ENCODE measurements at places on chromosomes 6 and 20.

DNA sequence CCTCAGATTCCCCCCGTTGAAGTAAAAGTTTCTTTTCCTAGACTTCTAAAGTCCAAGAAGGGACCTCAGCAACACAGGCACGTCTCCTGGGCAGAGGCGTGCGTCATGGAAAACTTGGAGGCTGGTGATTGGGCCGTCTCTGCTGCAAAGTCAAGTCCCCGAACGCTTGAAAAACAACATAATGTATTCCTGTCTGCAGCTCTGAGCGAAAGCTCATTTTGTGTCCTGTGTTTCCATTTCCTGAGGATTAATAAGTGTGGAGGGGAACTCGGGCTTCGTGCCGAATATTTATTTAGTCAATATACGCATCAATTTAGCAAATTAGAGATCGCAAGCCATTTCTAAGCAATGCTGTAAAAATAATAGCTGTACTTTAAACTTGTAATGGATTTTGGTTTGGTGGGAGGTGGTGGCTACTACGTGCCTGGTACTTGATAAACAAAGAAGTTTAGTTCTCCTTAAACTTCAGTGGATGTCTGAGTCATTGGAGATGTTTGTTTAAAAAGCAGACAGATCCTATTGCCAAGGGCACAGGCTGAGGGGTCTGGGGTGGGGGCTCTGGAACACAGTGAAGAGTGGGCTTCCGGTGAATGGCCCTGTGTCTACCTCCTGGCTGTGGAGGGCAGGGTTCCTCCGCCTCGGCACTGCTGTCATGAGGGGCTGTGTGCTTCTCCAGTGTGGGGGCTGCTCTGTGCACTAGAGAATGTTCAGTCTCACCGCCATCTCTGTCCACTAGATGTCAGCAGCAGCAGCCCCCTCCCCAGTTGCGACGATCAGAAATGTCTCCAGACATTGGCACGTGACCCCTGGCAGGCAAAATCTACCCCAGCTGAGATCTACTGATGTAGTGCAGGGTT lies 21.8 kb downstream of the PCK1 start:
- DNase-seq: no peak

DNA sequence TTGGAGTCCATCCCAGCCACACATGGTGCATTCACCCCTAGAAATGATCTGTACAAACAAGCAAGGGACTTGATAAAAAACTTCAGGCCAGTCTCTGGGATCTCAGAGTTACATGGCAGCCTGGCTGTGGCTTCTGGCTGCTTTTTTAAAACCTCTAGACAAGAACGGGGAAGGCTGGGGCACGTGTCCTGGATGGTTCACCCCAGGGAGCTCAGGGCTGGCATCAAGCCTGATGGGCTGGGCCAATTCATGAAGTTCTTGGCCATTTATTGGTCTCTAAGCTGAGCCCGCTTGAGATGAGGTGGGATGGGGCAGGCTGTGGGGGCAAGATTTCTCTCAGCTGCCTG lies 10.4 kb upstream of the ZFAND3 start:
- peak; percentile 60 for DNase-seq

DNA sequence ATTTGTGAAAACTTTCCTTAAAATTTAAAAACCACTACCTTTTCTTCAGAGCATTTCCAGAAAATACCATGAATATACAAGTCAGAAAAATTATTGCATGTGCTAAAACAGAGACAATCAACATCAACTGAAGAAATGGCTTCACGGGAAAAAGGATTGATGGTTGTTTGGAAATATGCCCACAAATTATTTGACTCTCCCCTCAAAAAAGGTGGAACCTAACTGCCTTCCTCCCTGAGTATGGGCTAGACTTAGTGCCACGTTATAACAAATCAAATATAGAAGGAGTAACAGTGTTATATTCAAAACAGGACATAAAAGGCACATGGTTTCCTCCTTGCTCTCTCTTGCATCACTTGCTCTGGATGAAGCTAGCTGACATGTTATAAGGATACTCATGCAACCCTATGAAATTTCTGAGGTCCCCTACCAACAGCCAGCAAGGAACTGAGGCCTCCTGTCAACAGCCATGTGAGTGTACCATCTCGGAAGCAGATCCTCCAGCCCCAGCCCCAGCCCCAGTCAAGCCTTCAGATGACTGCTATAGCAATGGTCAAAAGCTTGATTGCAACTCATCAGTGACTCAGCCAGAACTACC lies 8.4 kb downstream of the BTBD9 start:
- DNase-seq: no peak

GRCh38 chr6:160088069-160088783 lies 33.4 kb upstream of the SLC22A1 start:
- DNase-seq: peak; percentile 95

- no peak for DNase-seq
These were observed 92.9 kb downstream of the FYN start for GRCh38 chr6:111780393-111780792.

GRCh38 chr20:59811681-59812171 lies 121.7 kb downstream of the SYCP2 start:
- no peak for DNase-seq

DNA sequence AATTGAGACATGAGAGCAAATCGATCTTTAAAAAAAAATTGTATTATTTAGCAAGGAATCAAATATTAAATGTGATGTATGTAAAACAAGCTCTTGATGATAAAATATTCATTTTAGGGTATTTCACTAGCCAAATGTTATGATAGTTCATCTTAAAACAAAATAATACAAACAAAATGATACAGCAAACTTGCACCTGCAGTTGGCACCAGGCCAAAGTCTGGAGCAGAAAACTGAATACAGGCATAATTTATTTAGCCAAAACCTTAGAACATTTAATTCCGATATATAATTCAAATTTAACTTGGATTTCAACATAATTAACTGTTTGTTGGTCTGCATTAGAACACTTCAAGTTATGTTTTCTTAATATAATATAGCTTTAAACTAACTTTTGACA lies 60.9 kb downstream of the EPHA7 start:
- DNase-seq: no peak

DNA sequence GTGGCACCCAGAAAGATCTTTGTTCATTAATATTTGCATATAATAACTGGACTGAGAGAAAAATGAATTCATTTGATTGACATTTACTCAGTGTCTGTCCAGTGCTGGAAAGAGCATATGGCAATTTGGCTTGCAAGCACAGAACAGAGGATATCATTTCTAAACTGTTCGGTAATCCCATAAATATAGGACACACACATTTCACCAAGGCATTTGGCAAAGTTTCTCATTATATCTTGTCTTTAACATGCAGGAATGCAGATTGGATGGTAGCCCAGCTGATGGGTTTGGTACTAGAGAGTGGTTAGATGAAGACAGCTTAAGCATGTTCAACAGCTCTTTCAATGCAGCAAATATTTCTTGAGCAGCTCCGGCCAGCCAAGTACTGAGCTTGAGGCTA lies 259.2 kb downstream of the PRKN start:
- no peak for DNase-seq

DNA sequence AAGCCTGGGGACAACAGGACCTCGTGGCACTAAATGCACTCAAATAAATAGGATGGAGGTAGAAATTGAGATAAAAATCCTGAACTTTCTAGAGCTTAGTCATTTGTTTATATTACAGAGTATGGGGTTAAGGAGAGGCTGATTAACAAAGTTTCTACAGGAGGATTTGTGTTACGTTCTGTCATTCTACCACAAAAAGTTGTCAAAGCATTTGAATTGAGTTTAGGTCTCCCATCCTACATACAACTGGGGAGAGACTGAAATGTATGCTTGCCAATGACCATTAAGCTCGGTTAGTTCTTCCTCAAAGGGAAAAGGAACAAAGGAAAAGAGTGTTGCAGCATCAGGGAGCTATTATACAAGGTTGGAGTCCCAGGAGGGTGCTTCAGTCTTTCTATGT lies 597.9 kb downstream of the COL12A1 start:
- DNase-seq: no peak

DNA sequence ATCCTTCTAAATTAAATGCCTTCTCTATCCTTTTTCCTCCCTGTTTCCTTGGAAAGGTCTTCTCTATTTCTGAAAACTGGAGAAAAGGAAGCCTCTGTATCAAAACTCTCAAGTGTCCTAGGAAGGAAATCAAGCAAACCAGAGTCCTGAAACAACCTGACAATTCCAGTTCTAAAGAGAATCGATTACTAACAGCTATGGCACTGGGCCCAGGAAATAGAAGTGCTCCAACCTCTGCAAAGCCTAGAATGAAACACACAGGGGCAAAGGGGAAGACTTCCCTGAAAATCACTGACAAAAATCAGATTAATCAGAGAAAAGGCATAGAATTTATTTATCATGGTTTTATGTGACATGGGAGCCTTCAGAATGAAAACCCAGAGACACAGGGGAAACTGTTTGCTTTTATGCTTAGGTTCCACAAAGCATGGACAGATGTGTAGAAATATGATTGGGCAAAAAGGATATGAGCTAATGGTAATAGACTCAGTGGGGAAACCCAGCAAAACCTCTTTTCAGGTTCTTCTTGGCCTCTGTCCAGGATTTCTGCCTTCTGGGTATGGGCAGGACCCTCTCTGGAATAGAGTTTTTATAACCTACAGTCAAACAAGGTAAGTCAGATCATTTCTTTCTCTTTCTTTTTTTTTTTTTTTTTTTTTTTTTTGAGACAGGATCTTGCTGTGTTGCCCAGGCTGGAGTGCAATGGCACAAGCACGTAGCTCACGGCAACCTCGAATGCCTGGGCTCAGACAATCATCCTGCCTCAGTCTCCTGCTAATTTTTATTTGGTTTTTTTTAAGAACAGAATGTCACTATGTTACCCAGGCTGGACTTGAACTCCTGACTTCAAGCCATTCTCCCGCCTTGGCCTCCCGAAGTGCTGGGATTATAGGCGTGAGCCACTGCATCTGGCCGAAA lies 91.7 kb downstream of the CD24 start:
- DNase-seq: no peak

DNA sequence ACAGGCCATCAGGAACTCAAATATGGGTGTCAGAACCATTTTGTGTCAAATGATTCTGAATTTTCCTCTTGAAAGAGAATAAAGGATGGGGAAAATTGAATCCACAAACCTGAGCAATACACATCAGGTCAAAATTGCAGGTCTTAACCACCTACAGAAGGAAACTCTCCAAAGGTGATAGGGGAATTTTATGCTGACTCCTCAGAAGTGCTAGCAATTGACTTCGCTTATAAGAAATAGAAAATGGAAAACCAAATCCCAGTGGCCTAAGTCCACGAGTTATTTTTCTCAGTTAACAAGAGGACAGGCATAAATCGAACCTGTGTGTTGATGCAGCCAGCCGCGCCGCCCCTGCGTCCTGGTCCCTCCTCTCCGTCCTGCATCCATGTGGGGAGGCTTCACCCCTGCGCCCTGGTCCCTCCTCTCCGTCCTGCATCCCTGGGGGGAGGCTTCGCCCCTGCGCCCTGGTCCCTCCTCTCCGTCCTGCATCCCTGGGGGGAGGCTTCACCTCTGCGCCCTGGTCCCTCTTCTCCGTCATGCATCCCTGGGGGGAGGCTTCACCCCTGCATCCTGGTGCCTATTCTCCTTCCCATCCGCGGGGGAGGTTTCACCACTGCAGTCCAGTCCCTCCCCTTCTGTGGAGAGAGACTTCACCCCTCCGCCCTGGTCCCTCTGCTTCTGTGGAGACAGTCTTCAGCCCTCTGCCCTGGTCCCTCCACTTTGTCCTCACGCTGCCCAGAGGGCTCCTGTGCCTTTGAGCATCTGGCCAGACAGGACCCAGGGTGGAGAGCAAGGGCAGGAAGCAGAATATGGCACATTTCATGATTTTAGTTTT lies 230.3 kb downstream of the SMOC2 start:
- no peak for DNase-seq

DNA sequence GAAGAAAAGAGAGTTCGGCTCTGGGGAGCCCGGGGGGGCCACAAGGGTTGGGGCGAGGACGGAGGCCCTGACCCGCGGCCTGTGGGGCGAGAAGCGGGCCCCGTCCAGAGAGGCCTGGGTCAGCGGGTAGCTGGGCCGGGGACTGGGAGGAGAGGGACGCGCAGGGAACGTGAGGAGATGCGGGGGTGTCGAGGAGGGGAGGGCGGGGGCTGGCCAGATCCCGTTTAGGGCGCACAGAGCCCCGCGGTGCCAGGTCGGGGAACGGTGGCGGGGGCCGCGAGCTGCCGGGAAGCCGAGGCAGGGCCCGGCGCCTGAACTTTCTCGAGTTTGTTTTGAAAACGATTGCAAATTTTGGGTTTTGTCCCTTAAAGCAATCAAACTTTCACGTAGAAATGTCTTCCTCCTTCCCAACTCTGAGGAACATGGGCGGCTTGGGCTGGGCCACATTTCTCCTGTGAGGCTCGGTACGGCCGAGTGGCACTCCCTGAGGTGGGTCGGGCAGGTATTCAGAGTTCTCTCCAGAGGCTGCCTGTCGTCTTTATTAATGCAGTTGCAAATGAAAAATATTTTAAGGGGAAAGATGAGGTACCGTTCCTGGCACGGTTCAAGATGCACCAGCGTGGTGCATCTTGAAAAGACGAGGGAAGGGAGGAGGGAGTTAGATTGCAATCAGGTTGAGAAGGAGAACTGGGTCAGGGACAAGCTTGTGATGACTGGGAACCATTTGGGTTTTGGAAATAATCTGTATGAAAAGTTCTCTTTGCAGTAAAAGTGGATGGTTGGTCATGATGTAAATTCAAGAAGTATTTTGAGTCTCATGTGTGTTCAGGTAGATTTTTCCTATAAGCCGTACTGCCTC lies 972 bp downstream of the RNF8 start:
- peak; percentile 84 for DNase-seq

DNA sequence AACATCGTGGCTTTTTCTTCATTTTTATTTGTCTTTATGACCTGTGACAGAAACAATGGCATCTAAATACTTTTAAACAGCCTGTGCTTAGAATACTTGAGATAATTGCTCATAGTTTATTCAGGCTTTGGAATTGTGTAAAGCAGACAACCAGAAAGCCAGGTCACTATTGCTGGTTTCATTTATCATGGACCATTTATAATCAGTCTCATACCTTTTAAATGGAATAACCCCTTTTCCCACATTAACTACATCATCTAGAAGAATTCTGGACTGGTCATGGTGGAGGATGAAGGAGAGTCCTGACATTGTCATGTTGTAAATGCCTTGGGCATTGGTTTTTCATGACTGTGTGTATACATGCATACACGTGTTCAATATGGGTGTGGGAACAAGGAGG lies 661.5 kb downstream of the EPM2A start:
- no peak for DNase-seq

DNA sequence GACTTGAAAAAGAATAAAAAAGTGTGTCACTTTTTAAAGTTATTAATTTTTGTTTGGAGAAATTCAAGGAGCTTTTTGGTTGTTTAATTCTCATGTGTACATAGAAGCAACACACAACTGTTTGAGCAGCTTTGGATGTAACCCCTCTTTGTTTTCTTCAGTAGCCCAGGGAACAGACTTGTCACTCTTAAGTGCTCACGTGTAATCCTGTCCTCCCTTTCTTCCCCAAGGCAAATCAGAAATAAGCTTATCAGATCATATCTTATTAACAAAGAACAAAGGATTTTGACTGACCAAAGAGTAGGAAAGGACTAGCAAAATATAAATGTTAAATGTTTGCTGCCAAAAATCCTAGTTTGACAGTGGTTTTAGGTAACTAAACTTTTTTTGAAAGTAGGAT lies 7.3 kb upstream of the FLRT3 start:
- no peak for DNase-seq
